Stimulated activated CD4-positive, alpha-beta T cell treated with anti-CD3 and anti-CD28 coated beads, TNF-alpha, amount 100 ng/mL, for 1 hour (primary cell): ENCODE measurements at places on chromosomes 6 and 20.

- no peak for DNase-seq
Observed at GRCh38 chr6:134873500-134874388, 76.2 kb downstream of the ALDH8A1 start.

DNA sequence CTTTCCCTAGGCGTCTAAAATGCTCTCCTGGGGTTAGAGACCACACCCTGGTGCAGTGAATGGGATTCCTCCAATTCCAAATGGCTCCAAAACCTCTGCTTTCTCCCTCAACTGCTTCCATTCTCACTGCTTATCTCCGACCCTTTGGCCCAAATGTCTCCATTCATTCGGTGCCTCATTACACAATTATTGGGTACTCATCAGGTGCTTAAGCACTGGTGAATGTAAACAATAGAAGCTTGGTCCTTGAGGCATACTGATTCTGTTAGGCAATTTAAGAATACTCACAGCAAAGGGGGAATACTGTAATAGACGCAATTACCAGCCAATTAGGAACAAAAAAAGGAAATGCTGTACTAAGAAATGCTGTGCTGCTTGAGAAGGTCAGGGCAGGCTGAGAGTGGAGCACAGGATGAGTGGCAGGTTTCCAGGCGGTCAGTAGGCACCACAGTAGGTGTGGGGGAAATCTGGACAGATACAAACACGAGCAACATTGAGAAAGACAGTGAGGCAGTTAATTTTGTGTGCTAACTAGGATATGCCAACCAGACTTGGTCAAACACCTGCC is 23.0 kb downstream of the GMDS start:
- no peak for DNase-seq

DNA sequence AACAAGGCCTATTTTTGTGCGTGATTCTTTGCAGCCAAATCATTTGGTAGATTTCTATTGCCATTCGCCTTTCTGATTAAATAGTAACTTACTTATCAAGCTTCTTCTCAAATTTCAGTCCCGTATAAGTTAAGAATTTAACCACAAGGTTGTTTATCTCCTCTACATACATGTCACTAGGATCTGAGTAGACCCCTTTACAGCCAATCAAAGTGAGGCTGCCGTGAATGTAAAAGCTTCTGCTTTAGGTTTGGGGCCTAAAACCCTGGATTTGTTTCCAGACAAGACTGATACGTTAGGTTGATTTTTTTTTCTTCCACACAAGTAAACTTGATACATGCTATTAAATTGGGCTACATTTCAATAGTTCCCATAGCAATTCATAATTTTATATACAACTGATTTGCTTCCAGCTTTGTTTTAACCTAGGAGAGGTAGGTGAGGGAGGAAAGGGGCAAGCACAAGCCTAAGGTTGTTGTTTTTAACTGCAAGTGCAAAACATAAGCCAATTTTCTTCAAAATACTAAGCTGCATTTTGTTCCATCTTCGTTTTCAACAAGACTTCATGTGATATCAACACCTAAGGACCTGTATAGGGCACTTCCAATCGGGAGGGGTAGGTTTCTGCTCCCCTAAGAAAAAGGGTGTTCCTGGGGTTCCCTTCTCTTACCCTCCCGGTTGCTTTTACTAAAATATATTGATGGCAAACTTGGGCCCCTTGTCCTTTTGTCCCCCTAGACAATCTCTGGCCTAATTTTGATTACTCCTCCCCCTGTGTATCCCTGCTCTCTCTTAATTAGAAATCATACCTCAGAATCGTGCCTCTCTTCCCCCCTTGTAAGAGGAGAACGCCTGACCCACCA is 1.7 kb downstream of the RANBP9 start:
- no peak for DNase-seq

DNA sequence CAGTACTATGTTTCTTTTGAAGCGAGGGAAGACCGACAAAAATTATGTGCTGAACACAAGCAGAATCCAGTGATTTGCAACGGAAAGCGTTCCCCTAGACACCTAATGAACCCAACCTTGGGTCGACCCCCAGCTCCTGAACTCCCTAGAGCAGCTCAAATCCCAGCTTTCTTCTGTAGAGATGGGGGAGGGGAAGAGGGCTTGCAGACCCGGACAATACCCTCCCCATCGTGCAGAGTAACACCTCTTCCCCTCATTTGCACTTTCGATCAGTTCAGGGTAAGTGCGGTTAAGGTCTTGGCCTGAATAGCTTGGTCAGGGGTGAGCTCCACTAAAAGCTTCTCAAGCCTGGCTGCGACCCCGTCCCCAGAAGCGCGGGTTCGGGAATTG is 404 bp downstream of the CEP162 start:
- DNase-seq = no peak

- DNase-seq = peak; percentile 17
Observed at GRCh38 chr6:112180095-112180820, 74.1 kb downstream of the LAMA4 start.

GRCh38 chr20:64157878-64158277 is 6.4 kb upstream of the MYT1 start:
- no peak for DNase-seq

- DNase-seq = no peak
Observed at GRCh38 chr6:97160280-97160679, 122.7 kb downstream of the MMS22L start.

- DNase-seq = no peak
Observed at GRCh38 chr6:41721414-41721813, 14.0 kb downstream of the TFEB start.

DNA sequence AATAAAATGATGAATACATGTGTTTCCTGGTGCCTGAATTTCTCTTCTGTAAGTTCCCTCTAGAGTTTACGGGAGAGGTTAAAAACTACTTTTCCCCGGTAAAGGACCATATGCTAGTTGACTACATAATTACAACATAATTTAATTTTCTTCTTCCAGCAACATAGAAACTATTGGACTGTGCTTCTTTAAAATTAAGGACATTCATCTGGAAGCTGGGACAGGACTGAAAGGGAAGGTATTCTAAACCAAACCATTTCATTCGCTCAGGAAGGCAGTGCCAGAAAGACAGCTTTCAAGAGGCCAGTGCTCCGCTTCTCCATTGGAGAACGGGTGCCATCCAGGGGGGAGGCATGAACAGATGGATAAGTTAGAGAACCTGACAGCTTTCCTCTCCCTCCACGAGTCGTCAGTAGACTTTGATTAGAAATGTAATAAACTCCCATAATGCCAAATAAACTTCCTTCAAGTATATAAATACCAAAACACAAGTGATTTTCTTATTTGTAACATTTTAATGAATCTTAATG is 458.0 kb upstream of the SOX4 start:
- no peak for DNase-seq

GRCh38 chr20:59994697-59995122 is 36.5 kb downstream of the CDH26 start:
- DNase-seq = no peak

- DNase-seq = no peak
Observed at GRCh38 chr20:43323592-43323991, 133.9 kb upstream of the PTPRT start.

- no peak for DNase-seq
Observed at GRCh38 chr6:15921243-15921642, 207.6 kb upstream of the MYLIP start.

GRCh38 chr20:32206760-32207625 is 550 bp downstream of the PLAGL2 start:
- no peak for DNase-seq

GRCh38 chr6:95517568-95517967 is 59.8 kb upstream of the MANEA start:
- DNase-seq = no peak

- DNase-seq = no peak
Observed at GRCh38 chr6:100065348-100065747, 71.3 kb upstream of the MCHR2 start.

DNA sequence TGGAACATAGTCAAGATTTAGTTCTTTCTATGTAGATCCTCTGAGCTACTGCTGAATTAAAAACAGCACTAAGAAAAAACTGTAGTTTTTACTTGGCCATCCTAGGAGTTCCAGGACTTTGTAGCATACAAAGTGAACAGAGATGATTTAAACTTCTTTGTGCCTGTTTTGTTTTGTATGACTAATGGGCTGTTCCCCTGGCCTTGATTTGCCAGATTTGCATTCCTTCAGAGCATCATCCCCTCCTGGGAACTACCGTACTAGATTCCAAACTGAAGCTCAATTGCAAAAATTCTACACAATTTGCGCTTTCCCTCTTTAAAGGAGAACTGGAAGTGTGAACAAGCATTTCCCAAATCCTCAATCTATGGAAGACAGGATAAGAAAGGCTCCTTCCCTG is 23.1 kb downstream of the ACOT13 start:
- no peak for DNase-seq

- no peak for DNase-seq
Observed at GRCh38 chr20:43913291-43914025, 1.2 kb upstream of the TOX2 start.

DNA sequence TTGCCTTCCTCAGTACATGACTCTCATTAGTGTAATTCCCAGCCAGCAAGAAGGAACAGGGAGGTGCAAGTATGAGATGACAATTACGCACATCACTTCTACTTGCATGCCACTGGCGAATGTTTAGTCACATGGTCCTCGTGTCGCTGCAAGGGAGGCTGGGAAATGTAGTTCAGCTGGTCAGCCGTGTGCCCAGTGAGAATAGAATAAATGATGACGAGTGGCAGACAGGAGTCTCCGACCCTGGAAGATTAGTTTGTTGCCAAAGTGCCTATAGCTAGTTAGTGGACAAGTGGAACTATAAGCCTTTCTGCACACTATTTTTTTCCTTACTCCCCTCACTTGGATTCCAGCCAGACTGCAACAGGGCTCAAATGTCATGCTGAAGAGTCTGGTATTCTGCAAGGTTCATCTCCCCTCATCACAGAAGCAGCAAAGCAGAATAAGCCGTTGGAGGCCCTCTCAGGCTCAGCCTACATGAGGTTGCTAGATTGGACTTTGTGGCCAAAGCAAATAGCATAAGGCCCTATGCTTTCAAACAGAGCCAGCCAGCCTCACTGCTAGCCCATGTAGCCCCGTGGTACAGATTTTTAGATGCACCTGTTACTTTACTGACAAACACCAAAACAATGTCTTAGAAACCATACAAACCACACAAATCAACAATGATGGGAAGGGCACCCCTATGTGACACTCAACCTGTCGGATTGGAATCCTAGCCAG is 9.7 kb downstream of the LINC00237 start:
- no peak for DNase-seq

- no peak for DNase-seq
Observed at GRCh38 chr6:52115145-52115741, 27.8 kb upstream of the PKHD1 start.
